ENCODE measurements at places on chromosomes 4 and X.

GRCh38 chr4:61750810-61751209, 550.7 kb downstream of the ADGRL3 start:
- DNase-seq = no peak

DNA sequence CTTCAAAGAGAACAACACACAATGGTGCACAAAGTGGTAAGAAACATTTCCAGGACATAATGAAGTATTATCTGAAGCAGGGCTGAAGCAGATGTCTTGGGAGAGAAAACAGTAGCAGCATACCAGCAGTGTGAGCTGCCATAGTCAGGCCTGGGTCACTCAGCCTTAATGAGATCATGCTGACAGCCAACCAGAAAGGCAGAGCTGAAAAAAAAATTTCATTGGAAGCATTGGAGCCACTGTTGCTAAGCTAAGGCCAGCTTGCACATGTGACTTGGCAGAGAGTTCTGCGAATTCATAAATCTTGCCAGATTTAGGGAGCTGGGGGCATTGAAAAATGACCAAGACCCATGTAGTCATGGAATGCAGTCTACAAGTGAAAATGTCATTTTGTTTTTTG, 444.0 kb upstream of the PITX2 start:
- peak; percentile 18 for DNase-seq

DNA sequence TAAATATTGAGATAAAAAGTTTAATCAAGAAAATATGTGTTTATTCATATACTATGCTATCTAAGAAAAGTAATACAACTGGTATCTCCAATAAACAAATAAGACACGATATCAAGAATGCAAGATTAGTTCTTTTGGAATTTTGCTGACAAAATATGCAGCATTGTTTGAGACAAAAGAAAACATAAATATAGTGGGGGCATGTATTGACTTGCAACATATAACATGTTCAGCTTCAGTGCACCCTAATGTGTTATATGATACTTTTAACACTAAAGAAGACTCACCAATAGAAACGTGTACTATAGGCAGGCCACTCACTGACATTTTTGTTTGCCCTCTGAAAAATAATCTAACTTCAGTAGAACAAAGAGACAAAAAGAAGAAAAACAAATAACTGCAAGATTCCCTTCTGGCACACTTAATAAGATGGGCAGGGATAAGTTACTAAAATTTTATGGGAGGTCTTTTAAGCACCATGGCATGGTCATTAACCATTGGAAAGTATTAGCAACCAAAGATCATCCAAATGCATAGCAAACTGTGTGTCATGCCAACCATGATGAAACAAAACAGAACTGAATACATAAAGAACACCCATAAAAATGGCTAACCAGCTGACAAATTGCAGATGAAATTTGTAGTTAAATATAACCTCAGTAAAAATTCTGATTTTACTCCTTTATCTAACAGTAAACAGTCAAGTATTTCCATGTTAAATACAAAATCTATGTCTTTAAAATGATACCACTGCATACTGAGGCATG, 447.9 kb upstream of the FAM241A start:
- no peak for DNase-seq

- DNase-seq = no peak
Measured at GRCh38 chr4:88054229-88054628, 46.8 kb downstream of the PKD2 start.

DNA sequence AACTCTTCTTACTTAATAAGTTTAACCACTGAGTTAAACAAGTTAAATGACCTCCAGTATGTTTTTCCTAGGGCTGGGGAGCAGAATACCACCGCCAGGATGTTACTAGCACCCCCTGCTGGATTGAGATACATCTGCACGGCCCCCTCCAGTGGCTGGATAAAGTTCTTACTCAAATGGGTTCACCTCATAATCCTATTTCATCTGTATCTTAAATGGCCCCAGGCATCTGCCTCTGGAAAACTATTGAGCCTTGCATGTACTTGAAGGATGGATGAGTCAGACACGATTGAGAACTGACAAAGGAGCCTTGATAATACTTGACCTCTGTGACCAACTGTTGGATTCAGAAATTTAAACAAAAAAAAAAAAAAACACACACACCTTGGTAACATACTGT, 61.5 kb upstream of the MMAA start:
- peak; percentile 47 for DNase-seq
